ENCODE measurements at places on chromosomes 11 and 22.

DNA sequence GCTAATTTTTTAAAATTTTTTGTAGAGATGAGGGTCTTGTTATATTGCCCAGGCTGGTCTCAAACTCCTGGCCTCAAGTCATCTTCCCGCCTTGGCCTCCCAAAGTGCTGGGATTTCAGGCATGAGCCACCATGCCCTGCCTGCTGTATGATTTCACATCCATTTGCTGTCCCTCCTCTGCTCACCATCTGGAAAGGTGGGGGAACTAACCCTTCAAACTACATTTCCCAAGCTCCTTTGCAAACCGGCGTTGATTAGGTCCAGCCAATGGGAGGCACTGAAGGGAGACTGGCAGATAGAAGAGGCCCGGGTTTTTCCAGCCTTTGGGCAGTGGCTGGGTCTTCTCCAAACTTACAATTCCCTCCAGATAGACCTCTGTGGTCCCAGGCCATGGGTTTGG, 19.3 kb downstream of the RFPL1 start:
- DNase-seq = no peak

DNA sequence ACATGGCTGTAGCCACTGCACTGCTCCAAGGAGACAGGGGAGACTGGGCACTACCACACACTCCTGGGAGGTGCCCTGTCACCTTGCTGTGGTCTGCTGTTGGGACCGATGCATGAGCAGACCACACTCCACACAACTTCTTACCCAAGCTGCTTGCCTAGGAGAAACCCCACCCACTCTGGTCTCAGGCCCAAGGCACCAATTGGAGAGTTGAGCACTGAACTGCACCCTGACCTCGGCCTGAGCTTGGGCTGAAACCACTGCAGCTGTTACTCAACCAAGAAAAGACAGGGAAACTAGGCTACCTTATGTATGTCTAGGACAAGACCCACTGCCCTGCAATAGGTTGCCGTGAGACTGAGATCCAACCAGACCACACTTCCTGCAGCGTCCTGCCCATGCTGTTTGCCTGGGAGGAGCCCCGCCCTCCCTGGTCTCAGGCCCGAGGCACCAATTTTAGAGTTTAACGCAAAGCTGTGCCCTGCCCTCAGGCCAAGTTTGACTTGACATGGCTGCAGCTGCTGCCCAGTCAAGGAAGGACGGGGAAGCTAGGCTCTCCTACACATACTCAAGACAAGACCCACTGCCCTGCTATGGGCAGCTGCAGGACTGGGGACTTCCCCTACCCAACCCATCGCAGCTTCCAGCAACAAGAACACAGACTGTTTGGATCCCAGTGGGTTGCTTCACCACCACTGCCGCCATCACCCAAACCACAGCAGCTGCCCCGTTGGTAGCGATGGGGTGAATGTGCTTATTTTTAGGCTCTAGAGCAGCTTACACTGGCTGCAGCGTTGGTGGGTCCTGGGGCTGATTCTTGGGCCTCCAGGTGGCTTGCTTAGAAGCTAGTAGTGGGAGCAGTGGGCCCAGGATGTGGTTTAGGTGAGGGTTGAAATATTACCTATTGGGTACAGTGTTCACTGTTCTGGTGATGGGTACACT, 66.8 kb downstream of the BRD1 start:
- DNase-seq = no peak

GRCh38 chr11:122769126-122769780, 69.0 kb upstream of the CRTAM start:
- no peak for DNase-seq

DNA sequence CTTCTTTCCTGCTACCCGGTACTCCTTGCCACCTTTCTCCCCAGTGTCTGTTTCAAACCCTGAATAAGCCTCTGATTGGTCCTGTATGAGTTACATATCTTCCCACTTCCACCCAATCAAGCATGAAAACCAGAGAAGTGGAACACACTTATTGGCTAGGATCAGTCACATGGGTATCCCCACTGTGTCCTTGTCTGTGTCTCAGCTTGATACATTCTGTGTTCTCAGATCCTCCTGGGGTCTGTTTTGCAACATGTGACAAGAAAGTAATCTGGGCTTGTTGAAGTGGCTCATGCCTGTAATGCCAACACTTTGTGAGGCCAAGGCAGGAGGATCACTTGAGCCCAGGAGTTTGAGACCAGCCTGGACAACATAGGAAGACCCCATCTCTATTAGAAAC, 23.9 kb downstream of the MCHR1 start:
- no peak for DNase-seq

- no peak for DNase-seq
Observed at GRCh38 chr11:110859998-110860397, 147.8 kb upstream of the ARHGAP20 start.

DNA sequence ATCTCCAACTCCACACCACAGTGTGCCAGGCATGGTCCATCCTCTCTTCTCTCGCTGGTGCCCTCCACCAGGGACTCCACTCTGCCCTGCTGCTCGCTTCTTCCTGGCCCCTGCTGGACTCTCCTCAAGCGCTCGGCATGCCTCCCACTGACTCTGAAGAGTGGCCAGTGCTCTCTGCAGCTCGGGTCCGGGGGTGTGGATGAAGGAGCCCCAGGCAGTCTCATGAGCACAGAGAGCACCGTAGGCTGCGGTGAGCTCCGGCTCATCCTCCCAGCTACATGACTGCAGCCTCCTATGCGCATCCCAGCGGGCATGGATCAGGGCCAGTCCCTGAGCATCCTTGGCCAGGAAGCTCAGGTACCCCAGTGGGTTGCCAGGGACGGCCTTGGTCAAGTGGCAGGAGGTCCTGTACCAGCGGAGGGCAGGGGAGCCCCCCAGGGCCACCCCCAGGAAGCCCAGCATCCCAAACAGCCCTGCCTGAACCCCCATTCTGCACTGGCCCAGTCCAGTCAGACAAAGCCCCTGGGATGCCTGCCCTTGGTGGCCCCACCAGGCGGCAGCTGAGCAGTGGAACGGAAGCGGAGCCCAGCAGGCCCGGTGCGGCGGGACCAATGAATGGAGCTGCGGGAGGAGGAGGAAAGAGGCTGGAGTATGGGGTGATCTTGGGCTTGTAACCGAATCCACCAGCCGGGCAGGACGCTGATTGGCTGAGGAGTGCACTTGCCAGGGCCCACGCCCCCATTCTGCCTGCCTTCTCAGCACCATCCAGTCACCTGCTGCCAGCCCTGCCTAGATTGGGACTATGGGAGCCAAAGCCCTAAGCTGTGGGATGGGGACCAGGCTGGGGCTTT, at the start of gene PLA2G3:
PLA2G3 (minus strand) TSS at position 643 of the 851 bp plus-strand sequence; CDS start at position 489, 154 bp downstream.
- peak; percentile 22 for DNase-seq

DNA sequence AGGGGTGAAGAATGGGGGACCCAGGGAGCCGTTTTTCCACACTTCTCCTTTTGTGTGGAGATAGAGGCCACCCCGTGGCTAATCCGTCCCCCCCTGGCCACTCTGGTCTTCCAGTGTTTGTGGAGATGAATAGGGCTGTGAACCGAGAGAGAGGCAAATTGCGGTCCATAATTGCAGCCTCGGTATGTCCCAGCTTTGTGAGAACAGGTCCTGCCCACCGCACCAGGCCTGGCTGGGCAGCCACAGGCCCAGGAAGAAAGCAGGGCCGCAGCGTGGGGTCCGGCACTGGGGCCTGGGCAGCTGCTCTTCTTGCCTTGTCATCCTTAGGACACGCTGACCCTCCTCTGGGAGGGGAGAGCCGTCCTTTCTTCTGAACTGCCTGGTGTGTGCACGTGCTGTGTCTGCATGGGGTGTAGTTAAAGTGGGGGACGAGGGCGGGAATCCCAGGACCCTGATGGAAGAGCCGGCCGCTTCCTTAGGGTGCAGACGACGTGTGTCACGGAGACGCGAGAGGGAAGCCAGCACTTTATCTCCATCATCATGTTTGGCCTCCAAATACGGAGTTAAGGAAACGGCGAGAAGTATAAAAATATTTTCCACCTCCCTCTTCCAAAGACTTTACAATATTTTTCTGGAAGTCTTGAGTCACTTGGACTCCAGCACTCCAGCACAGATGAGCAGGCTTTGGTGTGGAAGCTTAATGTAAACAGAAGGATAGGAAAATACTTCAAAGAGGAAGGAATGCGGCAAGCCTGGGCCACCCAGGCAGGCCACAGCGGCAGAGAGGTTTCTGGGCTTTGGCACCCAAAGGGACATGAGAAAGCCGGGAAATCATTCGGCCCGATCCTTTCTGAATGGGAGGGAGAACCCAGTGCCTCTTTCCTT, 1248.4 kb downstream of the BRD1 start:
- no peak for DNase-seq

DNA sequence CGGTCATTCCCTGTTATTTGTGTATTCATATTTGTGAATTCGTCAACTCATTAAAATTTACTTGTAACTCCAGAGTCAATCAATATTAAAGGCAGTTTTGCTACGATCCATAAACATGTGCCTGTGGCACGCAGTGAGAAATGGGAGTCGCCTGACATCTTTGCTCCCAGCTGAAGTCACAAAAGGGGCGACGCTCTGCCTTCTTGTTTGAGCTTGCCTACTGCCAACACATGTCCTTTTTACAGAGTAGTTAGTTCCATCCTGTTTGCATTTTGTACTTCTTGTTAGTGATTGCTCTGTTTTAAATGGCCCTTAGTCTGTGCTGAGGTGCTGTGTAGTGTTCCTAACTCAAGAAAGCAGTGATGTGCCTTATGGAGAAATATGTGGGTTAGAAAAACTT, 305.3 kb downstream of the ETS1 start:
- no peak for DNase-seq

DNA sequence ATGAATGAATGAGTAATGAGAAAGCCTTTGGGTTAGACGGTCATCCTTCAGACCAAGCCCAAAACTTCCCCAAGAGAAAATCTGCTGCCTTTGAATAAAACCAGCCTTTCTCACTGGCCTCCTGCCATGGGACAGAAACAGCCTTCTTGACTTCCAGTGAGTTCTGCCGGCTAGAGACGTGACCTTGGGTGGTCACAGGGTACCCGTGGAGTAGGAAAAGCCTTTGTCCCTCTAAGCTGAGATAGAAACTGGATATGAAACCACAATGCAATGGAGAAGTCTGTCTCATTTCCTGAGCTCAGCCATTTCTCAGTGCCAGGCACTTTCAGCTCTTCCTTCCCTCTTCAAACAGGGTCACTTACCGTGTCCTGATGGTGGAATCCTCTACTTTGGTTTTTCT, 21.2 kb upstream of the YWHAH start:
- DNase-seq = no peak

- no peak for DNase-seq
Observed at GRCh38 chr11:64316672-64317324, 561 bp downstream of the TRMT112 start.

DNA sequence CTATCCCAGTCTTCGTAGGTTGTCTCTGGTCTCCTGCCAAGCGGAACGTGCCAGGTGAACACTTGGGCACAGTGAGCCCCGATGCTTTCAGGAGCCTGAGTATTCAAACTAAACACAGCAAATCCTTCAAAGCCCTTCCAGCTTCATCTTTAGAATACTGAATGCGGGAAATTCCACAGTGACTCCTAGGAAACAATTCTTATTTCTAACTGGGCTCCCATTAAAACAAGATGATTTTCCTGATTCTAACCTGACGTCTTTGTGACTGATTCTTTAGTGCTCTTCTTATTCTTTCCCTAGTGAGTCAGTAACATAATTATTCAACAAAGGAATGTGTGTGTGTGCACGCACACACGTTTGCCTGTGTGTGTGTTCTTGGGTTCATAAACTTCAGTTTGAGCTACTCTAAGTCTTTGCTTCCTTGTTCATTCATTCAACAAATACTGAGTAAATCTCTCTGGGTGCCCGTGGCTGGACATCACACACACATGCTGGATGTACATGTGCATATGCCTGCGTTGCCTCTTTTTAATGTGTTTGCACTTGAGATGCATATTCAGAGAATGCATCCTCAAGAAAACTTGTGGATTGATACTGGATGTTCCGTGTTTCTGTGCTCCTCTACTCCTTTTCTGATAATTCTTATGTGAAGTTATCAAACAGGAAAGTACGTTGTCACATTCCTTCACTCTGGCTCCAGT, 134.5 kb downstream of the WNT7B start:
- peak; percentile 32 for DNase-seq

- DNase-seq = no peak
Observed at GRCh38 chr11:31110830-31111229, 258.7 kb downstream of the DCDC1 start.

Data from skeletal muscle cell (primary cell).